Epithelial cell of umbilical artery (primary cell): ENCODE measurements at places on chromosomes 12 and 14. TPM values are rescaled to one million over a fixed set of nuclear protein-coding genes. Genes with fewer than 3 reads are reported as not detected.

PLCZ1 gene
- under 0.01 TPM in 1 of 2 replicates, not detected in the other for total RNA-seq

TAPBPL gene
- total RNA-seq = 3.9 and 6.8 TPM in 2 replicates

TSHR gene
- not detected in 2 replicates for total RNA-seq

ZNF891 gene
- total RNA-seq = 0.32 and 0.76 TPM in 2 replicates

LETMD1 gene
- 17.9 and 21.7 TPM in 2 replicates for total RNA-seq

TSFM gene
- 20.8 and 30.7 TPM in 2 replicates for total RNA-seq

CLEC4C gene
- not detected in 2 replicates for total RNA-seq

FKBP4 gene
- 69.2 and 92.4 TPM in 2 replicates for total RNA-seq

DCN gene
- total RNA-seq = 8.8 and 47.1 TPM in 2 replicates

RGS6 gene
- not detected in 2 replicates for total RNA-seq

HSPA2 gene
- total RNA-seq = 2.9 and 3.6 TPM in 2 replicates

SERPINA10 gene
- not detected in 2 replicates for total RNA-seq

CISTR gene
- not detected in 2 replicates for total RNA-seq

PLBD1 gene
- under 0.01 TPM in 1 of 2 replicates, not detected in the other for total RNA-seq

ITPR2 gene
- total RNA-seq = 94.8 and 113 TPM in 2 replicates

XRCC3 gene
- 14.9 and 28.0 TPM in 2 replicates for total RNA-seq

LRP1-AS gene
- total RNA-seq = not detected in 2 replicates

LPAR5 gene
- total RNA-seq = not detected in 2 replicates
